Activated CD8-positive, alpha-beta memory T cell treated with anti-CD3 and anti-CD28 coated beads for 48 hours (primary cell): ENCODE measurements at places on chromosomes 3 and 15.

DNA sequence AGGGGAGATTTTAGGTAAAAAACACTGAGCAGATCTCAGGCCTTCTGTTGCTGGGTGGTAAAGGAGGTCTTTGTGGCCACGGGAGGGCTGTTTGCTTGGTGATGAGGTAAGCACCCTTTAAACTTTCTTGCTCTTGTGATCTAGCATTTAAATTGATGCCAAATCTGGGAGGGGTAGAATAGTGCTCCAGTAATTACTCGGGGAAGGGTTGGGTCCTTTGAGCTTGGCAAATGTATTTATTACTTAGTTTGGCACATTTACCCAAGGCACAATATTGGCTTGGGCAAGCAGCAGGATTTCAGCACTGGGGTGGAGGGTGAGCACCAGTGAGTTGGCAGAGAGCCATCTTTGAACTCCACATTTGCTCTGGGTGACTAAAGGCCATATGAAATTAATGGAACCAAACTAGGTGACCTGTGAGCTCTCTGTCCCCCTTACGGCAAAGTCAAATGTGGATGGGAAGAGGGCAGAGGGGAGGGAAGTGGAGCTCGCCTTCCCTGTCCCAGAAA is 185.9 kb upstream of the ONECUT1 start:
- no peak for DNase-seq

DNA sequence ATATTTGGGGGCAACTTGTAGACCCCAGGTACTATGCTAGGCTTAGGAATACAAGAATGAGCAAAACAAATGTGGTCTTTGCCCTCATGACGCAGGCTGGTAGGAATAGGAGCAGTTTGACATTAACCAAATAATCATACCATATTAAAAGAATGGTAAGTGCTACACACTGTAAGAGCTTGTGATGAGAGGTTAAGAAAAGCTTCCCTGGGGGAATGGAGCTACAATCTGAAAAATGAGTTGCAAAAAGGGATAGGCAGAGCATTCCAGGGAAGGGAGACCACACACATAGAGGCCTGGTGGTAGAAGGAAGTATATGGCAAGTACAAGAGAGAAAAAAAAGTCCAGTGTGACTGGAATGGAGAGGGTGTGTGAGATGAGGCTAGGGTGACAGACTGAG is 37.3 kb downstream of the TMOD3 start:
- no peak for DNase-seq

DNA sequence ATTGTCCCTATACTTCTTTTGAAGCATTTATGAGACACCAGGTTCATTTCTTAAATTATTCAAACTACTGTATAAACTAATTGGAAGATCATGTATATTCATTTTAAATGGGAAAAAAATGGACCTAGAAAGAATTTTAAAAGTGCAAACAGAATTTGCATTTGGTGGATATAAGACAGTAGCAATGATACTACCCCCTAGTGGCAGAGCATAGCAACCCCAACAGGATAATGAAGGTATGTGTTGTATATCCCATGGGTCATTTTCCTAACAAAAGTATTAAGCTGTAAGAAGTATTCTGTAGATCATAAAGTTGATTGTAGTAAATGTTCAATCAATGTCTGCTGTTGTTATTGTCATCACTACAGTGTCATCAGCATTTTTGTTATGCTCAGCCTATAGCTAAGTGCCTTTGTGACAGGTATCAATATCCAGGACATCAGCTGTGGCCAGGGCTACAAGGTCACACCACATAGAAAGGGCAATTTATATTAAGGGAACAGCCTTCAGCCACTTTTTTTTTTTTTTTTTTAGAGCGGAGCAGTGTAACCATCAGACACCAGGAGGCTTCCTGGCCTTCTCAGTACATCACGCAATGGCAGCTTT is 175.8 kb downstream of the FOXB1 start:
- DNase-seq = no peak

GRCh38 chr3:144102421-144102820 is 130.8 kb downstream of the DIPK2A start:
- DNase-seq = no peak

- DNase-seq = peak; percentile 7
These were observed 104.9 kb upstream of the ASB14 start for GRCh38 chr3:57397175-57398026.

DNA sequence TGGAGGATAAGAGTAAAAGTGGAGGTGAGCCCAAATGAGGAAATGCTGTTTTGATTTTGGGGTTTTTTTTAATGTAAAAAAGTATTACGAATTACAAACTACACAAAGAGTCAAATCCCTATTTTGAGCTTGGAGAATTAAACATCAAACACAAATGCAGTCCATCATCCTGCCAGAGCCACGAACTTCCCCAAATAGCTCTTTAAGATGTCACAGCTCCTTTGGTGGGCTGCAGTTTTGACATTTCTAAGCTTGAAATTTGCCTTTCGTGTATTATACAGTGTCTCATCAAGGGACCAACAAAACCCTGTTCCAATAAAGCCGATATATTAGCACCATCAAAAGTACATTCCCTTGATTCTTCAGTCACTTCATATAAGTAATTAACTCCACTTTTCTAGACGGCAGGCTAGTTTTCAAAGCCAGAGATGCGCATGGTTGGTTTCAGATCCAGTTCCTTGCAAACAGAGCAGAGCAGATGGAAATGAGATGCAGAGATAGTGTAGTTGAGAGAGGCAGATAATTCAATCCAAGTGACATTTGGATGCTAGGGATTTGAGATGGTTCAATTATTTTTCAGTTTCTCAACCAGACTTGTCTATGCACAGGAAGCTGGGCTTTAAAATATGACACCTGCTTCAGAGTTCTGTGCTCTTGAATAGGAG is 580.9 kb downstream of the EDEM1 start:
- no peak for DNase-seq

DNA sequence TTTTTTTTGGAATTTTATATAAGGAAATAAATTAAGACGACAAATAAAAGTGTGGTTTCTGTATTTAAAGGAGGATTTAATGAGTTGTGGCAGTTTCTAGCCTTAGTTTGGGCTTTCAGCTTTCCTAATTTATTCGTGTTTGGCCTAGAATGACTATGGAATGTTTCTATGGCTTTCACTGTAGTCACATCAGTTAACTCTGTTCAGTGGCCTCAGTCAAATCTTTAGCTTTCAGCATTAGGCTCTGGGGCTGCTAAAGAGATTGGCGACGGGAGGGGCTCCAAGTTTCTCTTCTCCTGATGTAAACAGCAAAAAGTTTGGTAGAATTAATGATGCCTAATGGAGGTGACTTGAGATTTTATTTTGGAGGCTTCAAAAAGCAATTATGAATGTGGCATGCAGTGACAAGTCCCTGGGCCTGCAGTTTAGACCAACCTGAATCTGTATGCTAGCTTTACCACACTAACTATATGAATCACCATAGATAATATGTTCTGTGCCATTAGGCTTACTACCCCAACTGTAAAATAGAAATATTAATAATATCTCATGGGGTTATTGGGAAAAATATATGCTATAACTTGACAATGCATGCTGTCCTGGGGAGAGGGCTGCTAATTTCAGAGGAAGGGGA is 47.1 kb upstream of the ADGRG7 start:
- DNase-seq = no peak

- no peak for DNase-seq
These were observed 139.9 kb downstream of the FBLN2 start for GRCh38 chr3:13688824-13689223.
